Fibroblast of skin of back (primary cell): ENCODE measurements at places on chromosomes 5 and 9.

DNA sequence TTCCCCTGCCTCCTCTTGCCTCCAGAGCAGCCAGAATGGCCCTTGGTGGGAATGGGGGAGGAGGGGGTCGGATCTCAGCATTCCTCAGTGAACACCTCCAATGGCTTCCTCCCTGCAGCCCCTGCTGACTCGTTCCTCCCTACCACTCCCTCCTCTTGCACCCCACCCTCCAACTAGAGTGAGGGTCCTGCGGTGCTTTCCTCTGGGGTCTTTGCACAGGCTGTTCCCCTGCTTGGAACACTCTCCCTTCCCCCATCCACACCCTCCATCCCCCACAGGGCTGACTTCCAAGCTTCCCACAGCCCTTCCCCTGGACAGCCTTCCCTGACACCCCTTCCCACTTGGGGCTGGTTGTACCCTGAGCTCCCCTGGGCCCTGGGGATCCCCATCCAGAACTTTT lies 70.4 kb upstream of the NEK6 start:
- no peak for DNase-seq

GRCh38 chr5:171365351-171365750 lies 22.3 kb upstream of the NPM1 start:
- no peak for DNase-seq

- DNase-seq: no peak
These were observed 11.5 kb downstream of the LARP1 start for GRCh38 chr5:154766558-154767281.

- no peak for DNase-seq
These were observed 176.9 kb downstream of the PALM2AKAP2 start for GRCh38 chr9:109956717-109957440.

- DNase-seq: peak; percentile 37
These were observed 249.4 kb downstream of the NPR3 start for GRCh38 chr5:32960340-32961058.

GRCh38 chr5:140239939-140240700 lies 62.8 kb downstream of the PFDN1 start:
- DNase-seq: peak; percentile 60

DNA sequence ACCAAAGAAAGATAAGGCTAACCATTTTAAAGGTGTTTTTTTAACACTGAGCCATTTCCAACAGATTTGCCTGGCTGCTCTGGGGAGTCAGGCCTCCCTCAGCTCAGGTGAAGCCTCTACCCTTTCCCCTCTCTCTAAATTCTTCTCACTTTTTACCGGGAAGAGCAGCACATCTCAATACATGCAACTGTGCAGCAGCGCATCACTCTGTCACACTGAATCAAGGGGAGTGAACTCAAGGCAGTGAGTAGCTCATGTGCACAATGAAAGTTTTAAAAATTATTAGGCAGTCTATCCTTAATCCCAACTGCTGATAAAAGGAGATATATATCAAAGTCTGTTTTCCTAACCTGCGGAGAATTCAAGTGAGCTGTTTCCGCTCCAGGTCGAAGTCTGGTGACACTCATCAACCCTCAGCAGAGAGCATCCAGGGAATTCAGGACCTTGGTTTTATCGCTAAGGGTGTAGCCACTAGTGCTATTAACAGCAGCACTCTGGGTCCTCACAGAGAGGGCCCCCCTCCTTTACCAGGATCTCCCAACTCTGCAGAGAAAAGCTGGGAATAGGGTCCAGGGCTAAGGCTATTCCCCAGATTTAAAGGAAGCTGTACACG lies 1.0 kb downstream of the CEMIP2 start:
- DNase-seq: no peak

DNA sequence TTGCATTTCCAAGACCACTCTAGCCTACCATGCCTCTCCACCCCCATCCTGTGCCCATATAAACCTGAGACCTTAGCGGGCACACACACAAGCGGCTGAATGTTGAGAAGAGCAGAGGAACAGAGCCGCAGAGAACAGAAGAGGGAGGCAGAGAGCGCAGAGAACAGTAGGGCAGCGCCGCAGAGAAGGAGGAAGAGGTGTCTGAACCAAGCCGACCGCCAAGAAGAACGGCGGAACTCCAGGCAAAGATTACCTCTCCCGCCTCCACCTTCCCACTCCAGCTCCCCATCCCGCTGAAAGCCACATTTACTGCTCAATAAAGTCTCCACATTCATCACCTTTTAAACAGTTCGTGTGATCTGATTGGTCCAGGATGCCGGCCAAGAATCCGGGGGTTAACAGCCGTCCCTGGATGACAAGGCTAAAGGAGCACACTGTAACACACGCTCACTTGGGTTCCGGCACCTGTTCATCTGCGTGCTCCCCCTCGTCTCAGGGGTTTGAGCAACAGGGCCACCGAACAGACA lies 33.2 kb downstream of the GRIN3A start:
- DNase-seq: peak; percentile 8

- no peak for DNase-seq
These were observed 6.7 kb downstream of the EBF1 start for GRCh38 chr5:159092972-159093371.

DNA sequence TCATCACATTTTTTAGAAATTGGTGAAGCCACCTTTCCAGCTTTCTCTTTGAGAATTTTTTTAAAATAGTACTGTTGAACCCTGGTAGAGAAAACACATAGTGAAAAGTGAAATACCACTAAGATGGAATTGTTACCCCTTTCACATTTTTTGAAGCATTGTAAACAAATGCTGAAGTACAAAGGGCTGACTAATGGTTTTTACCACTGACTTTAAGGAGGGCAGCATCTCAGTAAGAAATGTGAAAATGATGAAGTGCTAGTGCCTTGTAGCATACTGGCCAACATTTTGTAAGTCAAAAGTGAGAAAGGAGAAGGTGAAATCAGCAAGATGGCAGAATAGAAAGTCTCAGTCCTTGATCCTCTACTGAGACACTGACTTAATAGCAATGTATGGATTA lies 320.6 kb downstream of the PJA2 start:
- no peak for DNase-seq

GRCh38 chr5:65796269-65796668 lies 74.3 kb downstream of the NLN start:
- peak; percentile 75 for DNase-seq

DNA sequence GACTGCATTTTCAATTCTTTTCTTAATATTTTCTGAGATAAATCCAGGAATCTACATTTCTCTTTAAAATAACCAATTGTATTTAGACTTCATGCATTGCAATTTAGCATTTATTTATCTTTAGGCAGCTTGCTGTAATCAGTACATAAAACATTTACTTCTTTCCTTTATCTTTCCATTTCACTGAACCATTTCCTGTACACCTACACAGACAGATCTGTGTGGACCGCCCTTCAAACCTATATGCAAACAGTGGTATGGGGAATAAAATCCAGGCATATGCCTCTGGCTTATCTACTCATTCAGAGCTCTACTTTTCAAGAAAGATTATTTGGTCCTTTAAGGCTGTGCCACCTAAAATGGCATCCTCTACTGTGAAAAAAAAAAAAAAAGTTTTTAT lies 640.0 kb downstream of the MAT2B start:
- DNase-seq: no peak

- no peak for DNase-seq
These were observed 36.7 kb downstream of the DOCK8 start for GRCh38 chr9:251398-251797.

DNA sequence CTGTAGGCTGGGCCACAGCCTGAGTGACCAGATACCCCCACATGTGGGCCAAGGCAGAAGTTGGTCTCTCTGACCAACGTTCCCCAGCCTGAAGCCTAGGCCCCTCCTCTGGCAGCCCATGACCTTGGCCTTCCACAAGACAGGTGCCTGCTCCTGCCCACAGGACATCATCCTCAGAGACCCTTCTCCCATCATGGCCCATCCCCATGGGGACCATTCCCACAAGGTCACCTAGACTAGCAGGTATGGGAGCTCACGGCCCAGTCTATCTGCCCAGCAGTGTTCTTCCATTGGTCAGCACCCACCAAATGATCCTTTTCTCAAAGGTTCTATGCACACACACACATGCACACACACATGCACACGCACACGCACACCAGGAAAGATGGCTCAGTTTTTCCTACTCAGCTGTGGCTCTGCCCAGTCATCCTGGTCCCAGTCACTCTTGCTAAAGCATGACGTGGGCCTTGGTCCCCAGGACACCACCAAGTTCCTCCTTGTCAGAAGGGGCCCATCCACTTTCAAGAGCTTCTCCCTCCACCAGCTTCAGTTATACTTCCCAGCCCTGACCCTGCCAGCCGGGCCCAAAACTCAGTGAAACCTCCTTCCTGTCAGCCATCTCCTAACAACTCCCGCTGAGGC lies 65.4 kb downstream of the PAX5 start:
- no peak for DNase-seq

DNA sequence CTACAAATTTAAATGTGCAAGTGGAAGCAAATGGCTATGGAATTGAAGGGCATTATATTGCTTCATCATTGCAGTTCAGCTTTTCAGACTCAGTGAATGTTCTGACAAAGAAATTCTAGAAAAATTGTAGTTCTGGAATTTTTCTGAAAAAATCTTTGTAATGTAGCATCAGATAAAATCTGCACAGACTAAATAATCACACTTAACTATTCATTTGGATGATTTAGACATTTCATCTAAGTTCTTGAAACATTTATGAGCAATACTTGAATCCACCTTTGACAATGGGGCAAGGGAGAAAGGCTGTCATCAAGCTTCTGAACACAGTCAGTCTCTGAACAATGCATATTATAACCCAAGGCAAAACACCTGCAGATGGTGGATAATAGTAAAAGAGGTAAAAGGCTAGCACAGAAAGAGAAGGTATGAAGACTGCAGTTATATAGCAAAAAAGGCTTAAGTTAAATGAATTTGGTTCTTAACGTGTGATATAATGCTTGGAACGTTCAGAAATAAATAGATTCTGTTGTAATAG lies 1352.0 kb upstream of the NUDT12 start:
- no peak for DNase-seq

GRCh38 chr9:3908731-3909130 lies 382.9 kb upstream of the RFX3 start:
- DNase-seq: no peak

GRCh38 chr9:107907255-107907654 lies 417.7 kb upstream of the KLF4 start:
- DNase-seq: no peak

DNA sequence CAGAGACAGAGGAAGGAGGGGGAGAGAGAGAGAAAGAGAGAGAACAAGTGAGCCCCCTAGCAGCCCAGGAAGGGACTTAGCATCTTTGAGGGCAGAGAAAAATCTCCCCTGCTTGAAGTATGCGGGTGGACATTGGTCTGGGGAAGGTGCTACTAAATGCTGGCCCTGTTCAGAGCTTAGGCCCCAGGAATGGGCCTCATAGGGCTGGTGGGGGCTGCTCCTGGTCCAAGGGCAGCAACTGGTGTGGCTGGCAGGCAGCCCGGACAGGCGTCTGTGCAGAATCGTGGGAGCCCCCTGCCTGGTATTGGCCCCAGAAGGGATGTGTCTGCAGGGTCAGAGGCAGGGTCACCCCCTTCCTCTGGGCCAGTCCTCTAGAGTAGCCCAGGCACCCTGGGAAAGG lies 47.8 kb upstream of the SUSD3 start:
- DNase-seq: no peak

DNA sequence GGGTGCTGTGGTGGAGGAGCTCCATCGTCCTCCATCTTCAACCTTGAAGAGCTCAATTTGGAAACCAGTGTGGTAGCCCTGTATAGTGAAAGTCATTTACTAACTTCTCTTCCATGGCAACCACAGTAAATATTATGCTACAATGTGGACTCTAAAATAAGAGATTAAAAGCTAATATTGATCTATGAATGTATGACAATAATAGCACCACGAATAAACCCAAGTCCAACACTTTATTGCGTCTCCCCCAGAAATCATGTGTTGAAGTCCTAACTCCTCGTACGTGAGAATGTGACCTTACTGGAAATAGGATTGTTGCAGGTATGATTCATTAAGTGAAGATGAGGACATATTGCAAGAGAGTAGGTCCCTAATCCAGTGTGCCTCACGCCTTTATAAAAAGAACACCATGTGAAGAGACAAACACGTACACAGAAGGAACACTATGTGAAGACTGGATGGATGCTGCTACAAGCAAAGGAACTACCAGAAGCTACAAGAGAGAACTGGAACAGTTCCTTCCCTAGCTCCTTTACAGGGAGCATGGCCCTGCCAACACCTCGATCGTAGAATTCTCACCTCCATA lies 276.2 kb downstream of the PDE4D start:
- DNase-seq: no peak

- DNase-seq: no peak
These were observed 8.5 kb downstream of the RXFP3 start for GRCh38 chr5:33944543-33945132.

DNA sequence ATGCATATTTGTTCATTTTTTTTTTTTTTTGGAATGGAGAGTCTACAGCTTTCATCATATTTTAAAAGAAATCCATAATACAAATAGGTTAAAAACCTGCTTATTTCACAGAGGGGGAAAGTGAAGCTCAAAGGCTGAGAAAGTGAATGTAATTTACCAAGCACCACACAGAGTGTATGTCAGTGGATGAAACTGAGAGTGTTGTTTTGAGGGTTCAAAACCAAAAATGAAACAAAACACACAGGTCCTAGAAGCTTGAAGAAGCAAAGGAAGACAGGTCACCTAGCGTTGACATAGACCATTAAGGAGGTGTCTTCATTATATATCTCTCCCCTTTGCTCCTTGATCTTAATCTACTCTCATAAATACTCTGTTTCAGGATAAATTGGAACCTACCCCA lies 7.5 kb downstream of the NMUR2 start:
- DNase-seq: no peak
